Head of caudate nucleus (tissue), 42 donors: ENCODE measurements at places on chromosomes 16 and 17.

DNA sequence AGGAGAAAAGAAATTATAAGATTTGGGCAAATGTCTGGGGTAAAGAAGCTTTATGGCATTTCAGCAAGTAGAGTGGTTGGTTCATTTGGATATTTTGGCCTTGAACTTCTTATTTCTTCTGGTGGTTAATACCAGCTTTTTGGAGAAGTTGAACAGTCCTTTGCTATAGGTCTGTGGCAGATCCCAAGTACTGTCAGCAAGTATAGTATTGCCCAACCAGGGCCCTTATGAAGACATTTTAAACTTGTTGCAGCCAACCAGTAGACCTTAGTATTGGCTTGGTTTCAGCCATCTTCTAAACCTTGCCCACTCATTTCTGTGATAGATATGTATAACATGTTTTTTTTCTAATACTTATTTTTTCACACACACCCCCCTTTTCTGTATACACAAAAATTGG, 2.2 kb downstream of the SP2 start:
- DNase-seq, result no peak

DNA sequence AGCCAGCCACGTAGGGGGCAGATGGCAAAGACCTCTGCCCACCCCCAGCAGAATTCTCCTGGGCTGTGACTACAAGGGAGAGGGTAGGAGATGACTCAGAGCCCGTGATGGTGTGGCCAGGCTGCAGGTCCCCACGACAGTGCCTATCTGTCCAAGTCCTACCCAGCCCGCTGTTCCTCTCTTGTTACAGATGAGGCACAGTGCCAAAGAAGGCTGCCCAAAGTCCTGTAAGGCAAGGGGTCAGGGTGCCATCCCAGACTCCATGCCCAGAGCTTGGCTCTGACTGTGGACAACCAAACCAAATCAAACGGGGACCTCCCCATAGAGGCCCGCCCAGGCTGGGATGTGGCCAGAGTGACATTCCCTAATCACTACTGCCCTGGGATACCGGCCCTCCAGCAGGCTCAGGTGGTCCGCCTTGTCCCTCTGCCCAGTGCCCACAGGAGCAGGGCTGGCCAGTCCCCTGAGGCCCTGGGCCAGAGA, 12.6 kb upstream of the BCAR1 start:
- peak; percentile 49 for DNase-seq

GRCh38 chr16:70691223-70692129, 5.6 kb upstream of the MTSS2 start:
- DNase-seq, result peak; percentile 92

DNA sequence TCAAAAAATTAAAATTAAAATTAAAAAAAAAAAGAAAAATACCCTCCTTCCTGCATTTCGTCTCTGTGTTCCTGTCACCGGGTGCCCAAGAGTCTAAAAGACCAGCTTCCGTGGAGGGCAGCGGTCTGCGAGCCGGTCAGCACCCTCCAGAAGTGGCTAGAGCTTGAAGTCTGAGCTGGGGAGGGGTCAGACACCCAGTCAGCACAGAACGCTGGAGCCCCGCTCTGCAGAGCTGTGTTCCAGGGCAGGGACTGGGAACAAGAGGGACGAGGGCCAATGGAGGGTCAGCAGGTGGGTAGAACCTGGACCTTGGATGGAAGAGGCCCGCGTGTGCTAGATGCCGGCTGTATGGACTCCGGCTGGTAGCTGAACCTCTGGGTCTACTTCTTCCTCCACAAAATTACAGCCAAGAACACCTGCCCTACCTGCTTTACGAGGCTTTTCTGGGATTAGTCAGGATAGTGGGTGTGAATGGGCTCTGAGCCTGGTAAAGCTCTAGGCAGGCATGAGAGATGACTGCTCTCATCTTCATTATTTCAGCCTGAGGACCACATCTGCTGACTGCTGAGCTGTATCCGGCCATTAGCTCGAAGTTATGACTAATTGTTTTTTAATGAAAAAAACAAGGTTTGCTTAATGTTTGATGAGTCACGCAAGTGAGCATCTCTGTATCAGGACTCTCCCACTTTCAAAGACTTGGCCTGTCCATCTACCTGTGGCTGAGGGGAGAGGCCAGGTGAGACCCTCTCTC, 5.9 kb downstream of the TRPV1 start:
- no peak for DNase-seq

- DNase-seq, result no peak
Observed at GRCh38 chr16:51550800-51551347, 399.8 kb upstream of the SALL1 start.

GRCh38 chr16:79328402-79329165, 272.0 kb downstream of the MAF start:
- DNase-seq, result peak; percentile 17

DNA sequence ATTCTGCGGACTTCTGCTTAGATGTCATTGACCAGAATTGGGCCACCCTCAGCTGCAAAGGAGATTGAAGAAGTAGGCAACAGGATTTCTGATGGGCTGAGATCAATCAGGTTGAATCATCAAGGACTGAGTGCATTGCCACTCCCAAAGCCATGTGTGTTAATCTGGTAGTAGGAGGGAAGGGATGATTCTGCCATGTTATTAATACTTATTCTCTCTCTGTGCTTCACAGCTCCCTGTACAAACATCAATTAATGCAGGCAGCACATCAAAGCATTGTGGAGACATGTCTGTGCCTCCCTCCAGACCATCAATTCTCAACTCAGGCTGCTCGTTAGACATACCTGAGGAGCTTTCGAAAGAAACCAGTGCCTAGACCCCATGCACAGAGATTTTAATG, 11.6 kb downstream of the LRRC3C start:
- DNase-seq, result no peak

DNA sequence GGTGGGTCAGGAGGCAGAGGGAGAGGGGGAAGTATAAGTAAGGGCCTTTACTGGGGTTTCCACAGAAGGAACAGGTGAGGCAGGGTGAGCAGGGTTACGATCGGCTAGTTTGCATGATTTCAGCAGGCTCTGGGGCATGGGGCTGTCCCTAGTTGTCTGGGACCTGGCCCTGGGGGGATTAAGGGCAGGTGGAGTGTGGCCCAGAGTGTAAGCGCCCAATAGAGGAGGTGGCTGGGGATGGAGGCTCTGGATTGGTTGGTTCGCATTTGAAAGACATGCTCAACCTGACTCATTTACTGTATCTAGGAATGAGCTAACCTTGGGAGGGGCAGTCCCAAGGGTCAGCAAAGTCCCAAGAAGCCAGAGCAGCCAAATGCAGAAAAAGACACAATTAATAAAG, 230.3 kb downstream of the MAP2K4 start:
- DNase-seq, result no peak

DNA sequence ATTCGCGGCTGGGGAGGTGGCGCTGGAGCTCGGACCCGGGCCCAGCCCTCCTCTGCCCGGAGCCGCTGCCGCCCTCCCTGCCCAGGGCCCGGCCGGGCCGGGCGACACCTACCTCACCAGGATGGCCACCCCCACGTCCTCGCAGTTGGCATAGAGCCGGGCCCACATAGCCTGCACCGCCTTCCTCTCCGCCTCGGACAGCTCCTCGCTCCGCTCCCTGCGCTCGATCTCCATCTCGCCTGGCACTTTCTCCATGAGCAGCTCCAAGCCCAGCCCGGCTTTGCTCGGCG, 276 bp downstream of the CYGB start:
- no peak for DNase-seq

DNA sequence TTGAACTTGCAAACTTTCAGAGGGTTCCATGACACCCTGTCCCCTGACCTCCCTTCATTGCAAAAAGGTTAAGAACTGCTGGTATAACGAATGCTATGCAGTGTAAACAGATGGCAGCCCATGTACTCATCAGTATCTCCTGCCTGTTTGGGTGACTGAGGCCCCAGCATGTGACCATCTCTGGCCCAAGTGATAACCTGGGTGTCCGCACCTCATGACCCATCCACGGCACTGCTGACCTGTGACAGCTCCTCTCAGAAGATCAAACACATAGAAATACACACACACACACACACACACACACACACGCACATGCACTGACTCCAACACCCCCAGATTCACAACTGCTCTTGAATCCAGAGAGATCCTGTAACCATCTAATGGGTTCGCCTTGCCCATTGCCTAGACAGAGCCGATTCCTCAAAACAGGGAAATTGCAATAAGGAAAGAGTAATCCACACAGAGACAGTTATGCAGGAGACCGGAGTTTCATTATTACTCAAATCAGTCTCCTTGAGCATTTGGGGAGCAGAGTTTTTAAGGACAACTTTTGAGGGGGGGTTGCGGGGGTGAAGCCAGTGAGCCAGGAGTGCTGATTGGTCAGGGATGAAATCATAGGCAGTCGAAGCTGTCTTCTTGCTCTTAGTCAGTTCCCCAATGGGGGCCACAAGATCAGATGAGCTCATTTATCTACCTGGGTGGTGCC, 11.3 kb upstream of the PHOSPHO1 start:
- no peak for DNase-seq

DNA sequence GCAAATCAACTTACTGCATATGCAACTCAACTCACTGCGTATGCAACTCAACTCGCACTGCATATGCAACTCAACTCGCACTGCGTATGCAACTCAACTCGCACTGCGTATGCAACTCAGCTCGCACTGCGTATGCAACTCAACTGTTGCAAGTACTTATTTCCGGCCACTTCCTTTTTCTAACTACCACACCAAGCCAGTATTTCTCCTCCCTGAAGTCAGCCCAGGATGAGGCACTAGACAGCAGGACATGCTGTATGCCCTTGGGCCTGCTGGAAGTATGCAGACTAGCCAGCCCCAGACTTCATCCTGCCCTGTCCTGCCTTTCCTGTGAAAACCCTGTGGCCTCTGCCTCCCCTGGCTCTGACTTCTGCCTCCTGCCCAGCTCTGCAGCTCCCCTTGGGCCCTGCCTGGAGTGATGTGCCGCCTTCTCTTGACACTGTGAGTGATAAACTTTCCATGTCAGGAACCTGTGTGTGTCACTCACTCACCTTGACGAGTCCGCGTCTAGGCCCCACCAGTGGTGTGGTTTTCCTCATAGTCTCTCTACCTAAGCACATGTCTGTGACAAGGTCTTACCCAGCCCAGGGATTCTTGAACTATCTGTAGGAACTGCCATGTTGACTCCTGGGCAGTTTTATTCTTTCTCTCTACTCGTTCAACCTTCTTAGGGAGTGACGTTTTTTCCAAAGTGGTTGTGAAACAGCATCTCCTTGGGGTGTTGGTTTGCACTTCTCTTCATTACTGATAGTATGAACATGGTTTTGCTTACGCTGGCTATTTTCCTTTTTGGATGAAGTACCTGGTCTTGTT, 16.4 kb downstream of the ZNF778 start:
- no peak for DNase-seq

GRCh38 chr16:23501291-23501690, 9.0 kb downstream of the GGA2 start:
- DNase-seq, result no peak

DNA sequence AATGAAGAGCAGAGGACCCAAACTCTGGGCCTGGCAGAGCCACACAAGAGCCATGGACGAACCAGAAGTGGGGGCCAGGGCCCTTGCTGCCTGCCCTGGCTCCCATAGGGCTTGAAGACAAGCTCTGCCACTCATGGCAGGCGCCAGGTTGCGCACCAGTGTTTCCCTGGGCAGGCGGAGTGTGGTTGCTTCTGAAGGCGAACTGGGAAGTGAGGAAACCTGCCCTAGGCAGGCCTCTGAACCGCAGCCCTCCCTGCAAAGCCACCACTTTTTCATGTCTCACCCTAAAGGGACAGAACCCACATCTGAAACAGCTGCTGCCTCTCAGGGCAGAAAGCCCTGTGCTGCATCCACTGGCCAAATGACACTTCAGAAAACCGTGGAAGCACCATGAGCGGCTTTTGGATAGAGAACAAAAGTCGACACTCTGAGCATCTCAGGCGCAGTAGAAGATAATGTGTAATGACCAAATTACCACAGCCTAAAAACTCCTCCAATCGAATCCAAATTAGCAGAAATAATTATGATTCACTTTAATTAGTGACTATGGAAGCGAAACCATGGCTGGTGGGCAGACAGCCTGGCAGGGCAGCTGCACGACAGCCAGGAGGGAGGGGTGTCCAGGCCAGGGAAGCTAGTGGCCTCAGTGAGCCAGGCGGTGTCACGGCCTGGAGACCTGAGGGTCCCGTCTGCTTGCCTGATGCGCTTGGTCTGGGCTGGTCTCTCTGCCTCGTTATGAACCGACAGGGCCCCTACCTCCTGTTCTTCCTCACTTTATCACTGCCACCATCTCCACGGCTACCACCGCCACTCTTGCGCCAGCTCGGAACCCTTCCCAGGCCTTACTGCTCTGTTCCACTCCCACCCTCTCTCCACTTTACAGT, 59.1 kb downstream of the PRMT7 start:
- no peak for DNase-seq

DNA sequence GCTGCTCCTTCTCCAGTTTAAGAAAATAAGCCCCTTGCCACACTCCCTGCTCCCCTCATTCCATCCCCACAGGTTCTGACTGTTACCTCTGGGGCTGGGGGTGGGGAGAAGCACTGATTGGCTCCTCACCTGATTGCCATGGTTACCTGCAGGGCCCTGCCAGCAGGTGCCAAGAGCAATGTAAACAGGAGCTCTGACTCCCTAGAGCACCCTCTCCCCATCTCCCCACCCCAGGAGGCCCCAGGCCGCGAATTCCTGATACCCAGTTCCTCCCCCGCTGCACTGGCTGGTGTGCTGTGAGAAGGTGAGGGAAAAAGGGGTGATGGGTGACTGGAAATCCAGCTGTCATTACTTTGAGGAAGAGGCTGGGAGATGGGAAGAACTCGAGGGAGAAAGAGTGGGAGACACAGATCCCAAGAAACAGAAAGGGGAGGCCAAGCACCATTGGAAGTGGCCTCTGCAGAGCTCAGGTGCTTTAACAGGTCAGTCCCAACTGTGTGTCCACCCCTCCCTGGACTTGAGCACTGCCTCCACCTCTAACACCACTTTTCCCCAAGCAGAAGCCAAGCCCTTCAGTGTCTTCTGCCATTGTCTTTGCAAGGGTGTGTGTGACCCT, 4.5 kb downstream of the PCGF2 start:
- DNase-seq, result no peak

DNA sequence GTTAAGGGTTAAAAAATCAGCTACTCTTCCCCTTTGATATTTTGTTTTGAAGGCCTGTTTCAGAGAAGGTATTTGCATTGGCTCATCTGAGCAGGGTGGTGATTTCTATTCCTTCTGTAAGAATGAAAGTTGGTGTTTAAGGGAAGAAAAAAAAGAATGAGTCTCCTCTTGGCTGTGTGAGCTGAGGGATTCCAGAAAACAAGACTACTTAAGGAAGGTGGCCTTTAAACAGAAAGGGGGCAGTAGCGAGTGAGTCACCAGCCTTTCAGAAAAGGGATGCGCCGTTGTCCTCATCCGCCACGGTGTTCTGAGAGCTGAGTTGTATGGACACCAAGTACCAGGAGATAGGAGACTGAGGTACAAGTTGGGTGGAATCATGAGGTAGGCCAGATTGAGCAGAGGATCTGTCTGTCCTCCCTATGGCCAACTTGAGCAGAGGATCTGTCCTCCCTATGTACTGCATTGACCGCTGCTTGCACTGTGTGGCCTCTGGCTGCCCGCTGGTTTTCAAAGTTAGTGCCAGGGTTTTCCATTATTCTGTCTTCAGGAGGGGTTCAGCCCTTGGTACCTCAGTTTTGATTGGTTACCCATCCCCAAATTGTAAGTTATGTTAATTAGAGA, 8.2 kb downstream of the PRKCA start:
- DNase-seq, result no peak
